ENCODE measurements at places on chromosomes 5 and 9.

DNA sequence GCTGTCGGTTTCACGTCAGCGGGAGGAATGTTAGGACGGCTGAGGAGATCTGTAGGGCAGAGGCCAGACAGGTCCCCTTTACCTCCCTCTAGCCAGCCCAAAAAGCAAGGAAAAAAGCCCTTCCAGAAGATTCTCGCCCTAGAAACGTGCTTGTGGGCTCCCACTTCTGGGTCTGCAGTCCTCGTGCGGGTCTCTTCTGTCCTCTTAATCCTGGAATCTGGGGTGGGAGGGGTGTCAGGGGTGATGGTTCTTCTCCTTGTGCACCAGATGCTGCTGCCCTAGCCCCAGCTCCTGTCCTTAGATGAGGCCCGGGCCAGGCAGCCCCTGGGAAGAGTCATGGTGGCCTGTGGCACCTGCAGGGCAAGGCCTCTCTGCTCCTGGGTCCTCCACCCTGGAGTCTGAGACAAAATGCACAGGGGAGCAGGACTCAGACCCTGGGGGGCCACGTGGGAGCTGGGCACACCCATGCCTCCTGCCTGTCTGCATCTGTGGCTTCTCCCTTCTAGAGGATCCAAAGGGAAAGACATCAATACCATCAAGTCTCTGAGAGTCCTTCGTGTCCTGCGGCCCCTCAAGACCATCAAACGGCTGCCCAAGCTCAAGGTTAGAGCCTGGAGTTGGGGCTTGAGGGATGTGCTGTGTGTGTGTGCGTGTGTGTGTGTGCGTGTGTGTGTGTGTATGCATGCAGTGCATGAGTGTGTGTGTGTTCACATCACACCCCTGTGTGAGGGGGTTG lies 174.2 kb downstream of the CACNA1B start:
- DNase-seq = no peak

DNA sequence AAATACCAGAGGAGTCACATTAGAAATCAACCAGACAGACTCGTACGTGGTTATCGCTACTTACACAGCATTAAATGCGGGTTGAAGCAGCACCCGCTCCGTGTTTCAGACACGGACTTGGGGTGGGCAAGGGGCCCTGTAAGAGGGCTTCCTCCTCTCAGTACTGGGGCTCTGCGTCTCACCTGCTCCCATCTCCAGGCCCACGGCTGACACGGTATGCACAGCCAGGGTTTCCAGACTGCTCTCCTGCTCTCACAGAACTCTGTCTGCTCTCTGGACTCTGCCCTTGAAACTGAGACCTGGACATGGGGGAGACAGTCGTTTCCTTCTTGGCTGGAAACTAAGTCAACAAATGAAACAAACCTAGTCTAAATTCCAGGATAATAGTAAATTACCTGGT lies 24.7 kb upstream of the RASGEF1C start:
- no peak for DNase-seq

DNA sequence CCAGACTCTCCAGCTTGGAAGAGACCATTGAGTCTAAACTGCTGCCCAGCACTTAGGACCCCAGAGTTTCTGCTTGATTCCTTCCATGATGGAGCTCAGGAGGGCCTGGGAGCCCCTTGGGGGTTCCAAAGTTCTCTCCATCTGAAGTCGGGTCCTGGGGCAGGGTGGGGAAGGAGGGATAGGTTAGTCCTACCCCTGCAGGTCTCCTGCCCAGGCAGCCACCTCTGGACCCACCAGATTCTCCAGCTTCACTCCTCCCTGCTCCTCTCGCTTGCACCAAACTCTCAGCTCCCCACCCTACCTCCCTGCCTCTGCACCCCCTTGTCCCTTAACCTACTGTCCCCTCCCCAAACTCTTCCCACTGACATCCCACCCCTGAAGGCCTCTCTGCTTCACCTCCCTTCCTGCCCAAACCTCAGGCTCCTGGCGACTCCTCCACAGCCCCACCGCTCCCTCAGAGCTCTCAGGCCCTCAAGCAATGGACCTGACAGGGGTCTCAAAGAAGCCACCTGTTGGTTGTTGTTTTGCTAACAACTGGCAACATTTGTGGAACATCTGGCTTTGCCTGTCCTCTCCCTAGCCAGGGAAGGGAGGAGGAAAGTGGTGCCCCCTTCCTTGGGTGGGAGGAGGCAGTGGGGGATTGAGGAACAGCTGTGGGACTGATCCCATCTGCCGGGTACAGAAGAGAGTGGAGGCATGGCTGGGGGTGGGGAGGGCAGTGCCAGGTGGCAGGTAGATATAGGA lies 137.5 kb downstream of the RGS3 start:
- no peak for DNase-seq

DNA sequence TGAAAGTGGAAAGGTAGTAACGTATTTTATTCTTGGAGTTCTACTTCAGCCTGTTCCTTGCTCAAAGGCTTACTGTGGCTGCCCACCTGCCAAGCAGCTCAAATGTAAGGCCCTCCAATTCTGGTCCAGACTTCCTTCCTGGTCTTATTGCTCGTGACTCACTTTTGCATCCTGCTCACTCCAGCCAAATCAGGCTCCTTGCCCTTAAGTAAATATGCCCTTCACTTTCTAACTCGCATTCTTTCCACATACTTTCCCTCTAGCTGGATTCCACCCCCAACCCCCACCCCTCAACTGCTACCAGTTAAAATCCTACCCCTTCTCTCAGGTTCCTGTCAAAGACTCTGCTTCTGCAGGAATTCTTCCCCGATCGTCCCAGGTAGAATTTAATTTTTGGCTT lies 96.6 kb downstream of the GALNT10 start:
- no peak for DNase-seq

GRCh38 chr9:14238518-14238917 lies 75.4 kb downstream of the NFIB start:
- DNase-seq = no peak

GRCh38 chr5:9294793-9295465 lies 250.9 kb downstream of the SEMA5A start:
- DNase-seq = no peak

DNA sequence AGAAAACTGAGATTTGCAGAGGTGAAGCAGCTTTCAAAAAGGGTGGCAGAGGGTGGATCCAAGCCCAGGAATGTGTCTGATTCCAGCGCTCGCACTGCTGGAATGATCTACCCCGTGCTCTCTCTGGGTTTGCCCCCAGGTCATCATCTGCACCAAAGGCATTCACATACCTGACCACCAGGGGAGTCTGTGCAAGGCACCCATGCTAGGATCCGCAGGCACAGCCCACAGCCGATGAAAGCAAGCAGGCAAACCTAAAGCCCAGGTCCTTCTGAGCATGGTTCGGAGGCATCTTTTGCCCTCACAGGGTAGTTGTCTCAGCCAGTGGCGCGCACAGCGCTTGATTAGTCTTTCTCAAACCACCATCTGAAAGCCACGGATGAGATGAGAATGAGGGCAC lies 56.6 kb downstream of the TEK start:
- DNase-seq = no peak

DNA sequence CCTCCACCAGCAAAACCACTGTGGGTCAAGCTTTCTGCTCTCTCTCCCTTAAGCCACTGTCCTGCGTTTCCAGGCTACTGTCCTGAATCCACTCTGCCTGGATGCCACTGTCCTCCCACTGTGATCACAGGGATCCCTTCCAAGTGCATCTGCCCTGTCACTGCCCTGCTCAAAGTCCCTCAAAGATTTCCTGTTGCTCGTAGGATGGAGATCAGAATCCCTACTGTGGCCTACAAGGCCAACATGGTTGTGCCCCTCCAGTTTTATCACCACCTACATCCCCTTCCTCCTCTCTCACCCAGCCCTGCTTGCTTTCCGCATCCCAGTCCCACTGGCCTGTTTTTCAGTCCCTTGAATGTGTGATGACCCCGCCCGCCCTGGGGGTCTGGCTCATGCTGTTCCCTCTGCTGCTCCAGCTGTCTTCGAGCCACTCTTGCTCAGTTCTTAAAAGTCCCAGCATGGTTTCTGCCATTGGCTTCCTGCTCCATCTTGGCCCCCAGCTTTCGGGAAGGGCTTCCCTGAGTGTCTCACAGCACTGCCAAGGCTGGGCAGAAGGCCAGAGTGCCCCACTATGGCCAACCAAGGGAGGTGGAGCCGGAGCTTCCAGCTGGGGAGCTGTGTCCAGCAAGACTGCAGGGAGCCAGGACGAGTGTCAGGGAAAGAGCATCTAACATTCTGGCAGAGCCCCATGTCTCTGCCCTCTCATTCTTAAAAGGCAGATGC lies 12.9 kb upstream of the FRRS1L start:
- DNase-seq = no peak

All from hematopoietic multipotent progenitor cell treated with erythropoietin and hydrocortisone succinate and interleukin-3 and kit ligand, for 6 days (in vitro differentiated cells).